ENCODE measurements at places on chromosomes 2 and 18.

GRCh38 chr2:212842544-212843185, 304.1 kb upstream of the ERBB4 start:
- ATAC-seq, result no peak

DNA sequence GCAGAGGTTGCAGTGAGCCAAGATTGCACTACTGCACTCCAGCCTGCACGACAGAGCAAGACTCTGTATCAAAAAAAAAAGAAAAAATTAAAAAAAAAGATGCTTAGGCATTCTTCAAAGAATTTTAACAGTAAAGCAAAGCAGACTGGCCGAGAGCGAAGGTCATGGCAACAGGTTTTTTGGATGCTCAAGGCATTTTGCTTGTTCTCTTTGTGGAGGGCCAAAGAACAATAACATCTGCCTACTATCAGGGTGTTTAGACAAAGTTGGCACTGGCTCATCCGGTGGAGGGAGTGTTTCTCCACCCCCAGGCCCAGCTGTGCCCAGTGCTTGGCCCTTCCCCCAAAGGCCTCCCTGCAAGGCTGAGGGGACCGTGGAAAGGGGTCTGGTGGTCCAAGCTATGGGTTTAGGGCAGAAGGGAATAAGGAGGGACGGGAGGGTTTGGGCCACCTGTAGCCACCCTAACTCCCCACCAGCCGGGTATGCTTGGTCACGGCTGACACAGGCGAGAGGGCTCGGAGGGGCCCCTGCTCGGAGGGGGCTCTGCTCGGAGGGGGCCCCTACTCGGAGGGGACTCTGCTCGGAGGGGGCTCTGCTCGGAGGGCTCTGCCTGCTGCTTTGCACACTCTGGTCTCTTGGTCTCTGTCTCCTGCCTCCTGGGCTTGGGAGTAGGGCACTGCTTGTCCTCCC, 26.7 kb upstream of the ALLC start:
- no peak for ATAC-seq

DNA sequence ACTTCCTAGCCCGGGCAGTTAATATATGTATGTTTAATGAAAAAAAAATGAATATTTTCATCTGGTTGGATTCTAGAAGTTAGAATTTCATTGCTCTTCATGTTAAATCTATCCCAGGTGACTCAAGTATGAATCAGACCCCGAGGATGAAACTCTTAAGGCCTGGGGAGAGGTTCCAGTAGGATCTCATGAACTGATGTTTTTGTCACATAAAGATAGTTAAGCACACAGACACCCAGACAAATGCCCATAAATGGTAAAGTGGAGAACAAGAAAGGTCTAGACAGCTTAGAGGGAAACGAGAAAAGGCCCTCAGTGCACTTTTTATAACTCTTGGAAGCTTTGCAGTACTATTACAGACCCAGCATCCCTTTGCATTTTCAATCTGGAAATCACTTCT, 114.1 kb downstream of the RIF1 start:
- no peak for ATAC-seq

- no peak for ATAC-seq
These were observed 53.7 kb downstream of the RIT2 start for GRCh38 chr18:43061816-43062215.

Data from activated T-helper 17 cell treated with anti-CD3 and anti-CD28 coated beads, Interleukin-2, amount 50 U/mL, for 72 hours (primary cell).